Neural progenitor cell (in vitro differentiated cells): ENCODE measurements at places on chromosomes 12 and 14.

GRCh38 chr12:12331896-12332295 is 18.1 kb downstream of the MANSC1 start:
- DNase-seq = no peak

DNA sequence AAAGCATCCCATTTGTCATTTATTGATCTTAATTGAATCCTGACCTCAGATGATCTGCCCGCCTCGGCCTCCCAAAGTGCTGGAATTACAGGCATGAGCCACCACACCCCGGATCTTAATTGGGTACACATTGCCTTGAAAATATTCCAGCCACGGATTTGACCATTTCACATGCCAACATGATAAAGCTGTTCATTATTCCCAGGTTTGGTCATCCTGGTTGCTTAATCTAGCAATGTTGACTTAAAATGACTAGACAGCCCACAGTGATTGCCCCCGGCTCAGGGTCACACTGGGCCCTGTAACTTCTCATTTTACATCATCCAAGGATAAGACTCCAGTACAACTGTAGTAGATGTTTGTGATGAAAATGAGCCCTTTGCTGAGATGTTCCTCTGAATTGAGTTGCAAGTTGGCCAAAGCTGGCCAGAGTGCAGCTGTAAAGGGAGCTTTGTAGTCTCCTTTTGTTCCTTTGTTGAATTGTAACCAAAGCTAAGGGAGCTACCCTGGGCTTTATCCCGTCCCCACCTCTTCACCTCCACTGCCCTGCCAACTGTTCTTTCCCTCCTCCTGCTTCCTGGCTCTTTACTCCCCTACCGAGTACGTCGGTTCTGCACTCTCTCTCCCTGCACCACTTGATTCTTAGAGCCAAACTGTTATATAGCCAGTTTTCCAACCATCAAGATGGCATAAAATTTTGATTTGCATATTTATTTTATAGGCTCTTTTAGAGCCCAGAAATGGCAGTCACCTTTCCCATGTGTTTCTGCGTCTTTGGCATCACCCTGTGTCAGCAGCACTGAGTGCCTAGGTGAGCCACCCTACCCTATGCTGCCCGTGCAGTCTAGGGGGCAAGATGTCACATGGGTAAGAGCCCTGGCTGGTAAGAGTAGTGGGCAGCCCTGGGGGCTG is 141.3 kb upstream of the HIF1A start:
- DNase-seq = peak; percentile 67

DNA sequence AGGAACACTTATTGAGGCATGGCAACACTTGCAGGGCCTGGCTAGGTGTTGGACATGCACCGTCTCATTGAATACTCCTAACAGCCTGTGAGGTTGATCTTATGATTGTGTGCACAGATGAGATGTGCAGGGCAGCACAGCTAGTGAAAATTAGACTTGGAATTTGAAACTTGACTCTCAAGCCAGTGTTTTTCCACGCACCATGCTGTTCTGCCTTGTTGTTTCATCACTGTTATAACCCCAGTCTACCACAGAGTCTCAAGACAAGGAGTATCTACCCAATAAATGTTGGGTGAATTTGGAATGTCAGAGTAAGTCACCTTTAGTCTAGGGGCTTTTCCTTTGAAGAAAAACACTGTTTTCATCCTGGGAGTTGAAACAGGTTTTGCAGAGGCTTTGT is 55.8 kb upstream of the LRIG3 start:
- DNase-seq = no peak

- DNase-seq = no peak
These were observed 16.4 kb upstream of the LMO3 start for GRCh38 chr12:16622338-16622737.

DNA sequence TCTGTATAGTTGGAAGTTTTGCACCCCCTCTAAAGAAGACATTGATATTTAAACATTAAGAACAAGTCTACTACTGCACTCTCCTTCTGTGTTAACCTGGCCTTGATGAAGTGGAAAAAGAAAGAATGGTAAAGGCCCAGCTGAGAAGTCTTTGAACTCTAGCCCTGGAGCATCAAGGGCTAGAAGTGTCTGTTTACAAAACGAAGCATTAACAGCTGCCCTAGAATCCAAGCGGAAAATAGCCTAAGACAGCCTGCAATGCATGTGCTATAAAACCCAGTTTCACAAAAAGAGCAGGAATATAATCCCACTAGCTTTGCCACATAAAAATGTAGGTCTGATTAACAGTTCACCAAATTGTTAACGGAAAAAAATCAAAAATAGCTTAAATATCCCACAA is 60.5 kb downstream of the NUMB start:
- no peak for DNase-seq

- no peak for DNase-seq
These were observed 18.6 kb downstream of the LARP4 start for GRCh38 chr12:50419112-50419909.

DNA sequence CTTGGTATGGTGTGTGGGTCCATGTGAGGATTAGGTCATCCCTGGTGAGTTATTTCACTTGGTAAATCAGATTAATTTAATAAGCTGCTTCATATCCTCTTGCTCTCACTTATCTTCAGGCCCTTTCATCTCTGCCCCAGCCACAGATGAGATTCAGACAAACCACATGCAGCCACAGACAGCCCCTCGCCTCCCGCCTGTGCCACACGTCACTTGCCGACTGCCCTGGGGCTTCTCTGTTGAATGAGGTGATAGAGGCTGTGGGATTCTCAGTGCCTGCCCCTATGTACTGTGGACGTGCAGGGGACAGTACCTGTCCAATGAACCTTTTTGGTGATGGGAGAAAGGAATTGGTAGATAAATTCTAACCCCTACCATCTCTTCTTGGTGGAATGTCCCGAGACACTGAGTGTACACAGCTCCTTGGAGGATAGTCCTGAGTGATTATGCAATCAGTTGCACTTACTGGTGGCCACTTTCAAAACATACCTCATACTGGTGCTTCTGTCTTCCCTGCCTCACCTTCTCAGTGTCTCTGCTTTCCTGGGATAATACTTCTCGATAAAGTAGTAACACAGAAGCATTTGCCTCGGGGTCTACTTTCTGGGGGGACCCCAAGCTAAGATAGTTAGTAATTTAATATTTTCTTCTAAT is 248.7 kb downstream of the TTC6 start:
- no peak for DNase-seq

GRCh38 chr12:122845865-122846621 is 10.8 kb downstream of the HIP1R start:
- no peak for DNase-seq

GRCh38 chr14:75181293-75182062 is 5.1 kb upstream of the TMED10 start:
- peak; percentile 78 for DNase-seq

GRCh38 chr12:68565391-68565903 is 45.3 kb upstream of the RAP1B start:
- no peak for DNase-seq
